Epithelial cell of prostate (primary cell): ENCODE measurements at places on chromosomes 3 and 15.

DNA sequence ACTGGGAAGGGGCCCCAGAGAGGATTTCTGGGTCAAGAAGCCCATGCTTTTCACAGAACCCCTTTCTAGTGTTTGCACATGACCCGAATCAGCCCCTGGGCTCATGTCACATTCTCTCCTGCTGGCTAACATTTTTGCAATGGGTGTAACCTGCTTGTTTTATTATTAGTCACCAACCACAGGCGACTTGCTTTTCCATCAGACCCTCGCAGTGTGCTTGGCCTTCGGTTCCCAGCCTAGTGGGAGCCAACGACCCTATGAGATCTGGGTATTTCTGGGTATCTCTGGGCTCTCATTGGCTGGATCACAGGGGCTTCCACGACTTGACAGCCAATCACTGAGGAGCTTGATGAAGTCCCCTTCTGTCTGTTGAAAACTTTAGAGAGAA lies 11.0 kb upstream of the FBLN2 start:
- peak; percentile 39 for DNase-seq

DNA sequence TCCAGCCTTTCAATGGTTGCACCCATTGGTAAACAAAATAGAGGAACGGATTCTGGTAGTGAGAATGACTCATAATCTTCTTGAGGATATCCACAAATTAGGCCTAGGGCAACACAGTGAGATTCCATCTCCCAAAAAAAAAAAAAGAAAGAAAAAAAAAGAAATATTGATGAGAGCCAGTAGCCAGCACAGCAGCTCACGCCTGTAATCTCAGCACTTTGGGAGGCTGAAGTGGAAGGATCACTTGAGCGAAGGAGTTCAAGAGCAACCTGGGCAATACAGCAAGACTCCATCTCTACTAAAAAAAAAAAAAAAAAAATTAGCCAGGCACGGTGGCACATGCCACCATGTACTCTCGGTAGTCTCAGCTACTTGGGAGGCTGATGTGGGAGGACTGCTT lies 51.9 kb downstream of the DENND4A start:
- no peak for DNase-seq

GRCh38 chr3:172038798-172039435 lies 461 bp upstream of the FNDC3B start:
- no peak for DNase-seq

- no peak for DNase-seq
These were observed 16.6 kb upstream of the LOXL1 start for GRCh38 chr15:73909651-73910050.

DNA sequence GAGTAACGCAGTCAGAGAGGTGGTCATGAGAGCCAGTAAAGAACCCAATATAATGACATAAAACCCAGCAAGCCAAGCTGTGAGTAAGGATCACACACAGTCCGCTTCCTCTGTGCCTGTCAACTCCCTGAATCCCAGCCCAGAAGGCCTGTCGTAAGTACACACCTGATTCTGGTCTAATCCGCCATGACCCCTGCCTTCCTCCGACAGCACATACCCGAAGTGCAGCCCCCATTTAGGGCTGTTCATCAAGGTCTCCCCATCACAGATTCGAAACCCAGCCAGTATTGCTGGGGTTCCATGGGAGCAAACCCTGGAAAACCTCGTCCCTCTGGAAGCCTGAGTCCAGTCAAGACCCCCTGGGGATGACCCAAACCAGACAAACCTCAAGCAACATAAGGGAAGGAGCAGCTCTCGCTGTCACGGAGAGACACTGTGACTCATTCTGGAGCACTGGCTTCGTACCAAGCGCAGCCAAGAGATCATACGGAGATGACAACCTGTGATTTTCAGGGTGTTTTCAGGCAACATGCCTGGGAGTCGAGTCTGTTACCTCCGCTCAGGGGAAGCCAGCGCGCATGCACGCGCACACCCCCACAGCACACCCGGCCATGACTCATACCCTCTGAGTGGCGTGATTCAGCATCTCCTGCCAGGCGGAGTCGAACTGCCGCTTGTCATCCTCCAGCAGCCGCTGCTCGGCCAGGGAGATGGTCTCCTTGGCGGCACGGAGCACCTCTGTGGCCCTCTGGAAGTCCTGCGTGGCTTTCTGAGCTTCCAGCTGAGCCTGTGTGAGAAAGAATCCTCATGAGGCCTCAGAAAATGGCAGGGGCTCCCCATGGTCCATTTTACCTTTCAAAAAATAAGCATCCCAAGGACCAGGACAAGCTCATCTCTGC lies 63.0 kb downstream of the SH3BP5 start:
- DNase-seq: peak; percentile 72

- DNase-seq: no peak
These were observed 122.3 kb upstream of the STT3B start for GRCh38 chr3:31410411-31410810.

GRCh38 chr15:78065284-78065872 lies 12.1 kb downstream of the TBC1D2B start:
- peak; percentile 70 for DNase-seq

GRCh38 chr3:38332201-38332600 lies 14.4 kb upstream of the XYLB start:
- DNase-seq: no peak

GRCh38 chr3:57057351-57057750 lies 3.1 kb upstream of the SPATA12 start:
- no peak for DNase-seq

DNA sequence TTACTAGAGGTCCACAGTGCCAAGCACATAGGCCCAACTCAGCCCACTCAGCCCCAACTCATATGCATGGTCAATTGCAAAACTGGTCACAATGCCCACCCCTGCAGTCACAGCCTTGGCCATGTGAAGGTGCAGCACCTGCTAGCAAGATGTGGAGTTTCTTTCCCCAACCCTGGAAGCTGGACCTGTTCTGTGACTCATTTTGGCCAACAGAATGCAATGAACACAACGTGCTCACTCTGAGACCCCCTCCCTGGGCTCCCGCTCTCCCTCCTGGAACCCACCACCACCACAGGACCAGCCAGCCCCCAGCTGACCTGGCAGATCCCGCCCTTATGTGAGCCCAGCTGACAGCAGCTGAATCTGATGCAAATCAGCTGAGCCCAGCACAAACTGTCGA lies 34.4 kb downstream of the ALDH1L1 start:
- DNase-seq: no peak

GRCh38 chr3:16311960-16312451 lies 47.0 kb downstream of the OXNAD1 start:
- no peak for DNase-seq

GRCh38 chr3:123153125-123154019 lies 48.4 kb upstream of the SEC22A start:
- DNase-seq: no peak

GRCh38 chr15:98703126-98703685 lies 54.9 kb downstream of the IGF1R start:
- DNase-seq: no peak

DNA sequence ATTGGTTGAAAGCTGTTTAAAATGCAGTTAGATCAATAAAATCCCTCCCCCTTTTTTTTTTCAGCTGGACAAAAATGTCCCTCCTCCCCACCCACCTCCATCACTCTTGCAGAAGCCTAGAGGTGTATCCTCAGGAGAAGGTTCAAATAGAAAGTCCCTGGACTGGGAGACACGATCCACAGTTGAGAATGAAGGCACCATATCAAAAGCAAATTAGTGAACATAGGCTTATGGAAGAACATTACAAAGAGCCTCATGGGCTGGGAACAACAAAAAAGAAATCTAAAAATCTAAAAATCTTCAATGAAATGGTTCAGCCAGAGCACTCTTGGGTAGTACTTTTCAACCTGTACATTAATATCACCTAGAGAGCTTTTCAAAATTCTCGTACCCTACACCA lies 46.2 kb downstream of the GHSR start:
- no peak for DNase-seq
